HS-27A (cell line): ENCODE measurements at places on chromosomes 5 and 9.

- no peak for DNase-seq
These were observed 110.7 kb upstream of the STC2 start for GRCh38 chr5:173438951-173439350.

- no peak for DNase-seq
These were observed 114.5 kb upstream of the SPRY4 start for GRCh38 chr5:142439207-142439860.

GRCh38 chr5:123517476-123517875 is 5.5 kb downstream of the CSNK1G3 start:
- no peak for DNase-seq

DNA sequence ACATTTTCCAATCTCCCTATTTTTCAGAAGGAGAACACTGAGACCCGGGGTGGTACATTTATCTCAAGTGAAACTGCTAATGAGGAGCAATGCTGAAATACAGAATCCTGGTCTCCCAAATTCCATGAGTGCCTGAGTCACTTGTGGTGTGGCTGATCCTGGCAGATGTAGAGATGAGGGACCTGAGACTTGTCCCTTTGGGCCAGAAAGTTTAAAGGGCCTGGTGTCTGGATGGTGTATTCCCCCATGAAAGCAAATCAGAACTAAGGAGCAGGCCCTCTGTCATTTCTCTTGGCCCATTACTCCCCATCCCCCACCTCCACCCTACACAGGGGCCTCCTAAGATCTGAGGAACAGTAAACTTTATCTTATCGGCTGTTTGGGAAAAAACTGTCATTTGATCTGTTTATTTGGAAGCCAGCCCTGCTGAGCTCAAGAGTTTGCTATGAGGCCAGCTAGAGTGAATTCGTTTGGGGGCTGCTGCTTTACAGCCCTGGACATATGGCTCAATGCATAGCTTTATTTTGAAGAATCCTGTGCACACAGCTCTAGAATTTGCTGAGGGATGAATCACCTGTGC is 140.3 kb downstream of the LHFPL2 start:
- DNase-seq = no peak

DNA sequence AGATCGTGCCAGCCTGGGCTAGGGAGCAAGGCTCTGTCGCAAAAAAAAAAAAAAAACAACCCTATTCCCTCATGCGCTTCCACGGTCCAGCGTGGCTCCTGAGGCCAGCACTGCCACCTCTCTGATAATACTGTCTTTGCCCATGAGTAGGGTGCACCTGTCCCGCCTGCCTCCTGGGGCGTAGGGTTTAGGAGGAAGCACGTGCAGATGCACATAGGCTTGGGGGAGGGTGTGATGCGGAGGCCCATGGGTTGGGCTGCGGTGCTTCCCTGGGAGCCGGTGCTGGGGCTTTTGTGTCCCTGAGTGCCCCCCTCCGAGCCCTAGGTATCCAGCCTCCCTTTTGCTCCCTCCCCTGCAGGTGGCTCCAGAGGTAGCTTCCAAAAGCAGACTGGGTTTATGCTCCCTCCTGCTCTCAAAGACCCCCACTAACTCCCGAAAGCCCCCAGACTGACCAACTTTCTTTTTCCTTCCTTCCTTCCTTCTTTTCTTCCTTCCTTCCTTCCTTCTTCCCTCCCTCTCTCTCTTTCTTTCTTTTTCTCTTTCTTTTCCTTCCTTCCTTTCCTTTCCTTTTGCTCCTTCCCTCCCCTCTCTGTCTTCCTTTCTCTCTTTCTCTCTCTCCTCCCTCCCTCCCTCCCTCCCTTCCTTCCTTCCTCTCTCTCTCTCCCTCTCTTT is 12.8 kb downstream of the FGFR4 start:
- DNase-seq = no peak

DNA sequence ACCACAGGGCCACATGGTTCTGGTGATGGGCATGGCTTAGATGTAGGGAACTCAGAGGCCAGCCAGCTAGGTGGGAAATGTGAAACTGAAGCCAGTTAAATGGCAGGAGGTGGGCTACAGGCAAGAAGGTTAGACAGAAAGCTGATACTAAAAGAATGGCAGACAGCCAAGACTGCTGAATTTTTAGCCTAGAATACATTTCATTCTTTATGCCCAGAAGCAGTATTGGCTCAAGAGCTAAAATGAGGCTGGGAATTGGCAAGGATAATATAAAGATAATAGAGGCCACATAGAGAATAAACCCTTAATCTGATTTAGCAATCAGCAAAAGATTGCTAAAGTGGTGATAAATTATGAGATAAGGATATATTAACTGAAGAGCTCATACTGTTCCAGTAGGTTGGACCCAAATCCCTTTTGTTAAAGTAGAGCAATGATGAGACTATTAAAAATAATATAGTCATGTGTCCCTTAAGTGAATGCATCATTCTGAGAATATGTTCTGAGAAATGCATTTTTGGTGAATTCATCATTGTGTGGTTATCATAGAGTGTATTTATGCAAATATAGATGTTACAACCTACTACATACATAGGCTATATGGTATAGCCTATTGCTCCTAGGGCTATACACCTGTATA is 234.3 kb downstream of the CHSY3 start:
- no peak for DNase-seq

DNA sequence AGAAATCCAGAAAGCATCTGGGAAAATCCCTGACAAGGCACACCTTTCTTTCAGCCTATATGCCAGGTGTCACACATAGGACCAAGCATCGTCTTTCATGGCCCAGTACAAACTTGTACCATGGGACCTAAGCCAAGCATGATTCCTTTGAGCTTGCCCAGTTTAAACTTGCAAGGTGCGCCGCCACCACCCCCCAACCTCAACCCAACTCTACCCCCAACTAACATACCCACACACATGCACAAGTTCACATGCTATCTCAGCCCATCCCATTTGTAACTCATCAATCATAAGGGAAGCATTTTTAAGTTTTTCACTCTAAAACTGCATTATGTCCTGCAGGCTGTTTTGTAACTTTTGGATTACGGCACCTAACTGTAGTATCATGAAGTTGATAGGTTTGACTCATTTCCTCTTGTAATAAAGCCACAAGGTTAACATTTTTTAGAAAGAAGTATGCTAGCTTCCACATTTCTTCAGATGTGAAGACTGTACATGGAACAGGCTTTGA is 145.9 kb upstream of the FST start:
- DNase-seq = no peak
